Glutamatergic neuron (in vitro differentiated cells): ENCODE measurements at places on chromosomes 7 and 10. TPM values are rescaled to one million over a fixed set of nuclear protein-coding genes. Genes with fewer than 3 reads are reported as not detected.

ATRNL1 gene
- total RNA-seq = 35.9 TPM

RGR gene
- not detected for total RNA-seq

ANXA7 gene
- 35.9 TPM for total RNA-seq

IDI2 gene
- total RNA-seq = not detected

WIPF3 gene
- 0.37 TPM for total RNA-seq

HTR5A gene
- 0.20 TPM for total RNA-seq

TSPAN33 gene
- total RNA-seq = 6.6 TPM

RNF32 gene
- total RNA-seq = 2.2 TPM

SEPTIN7 gene
- 189 TPM for total RNA-seq

NXPH1 gene
- 3.8 TPM for total RNA-seq
